NCI-H82 (cell line): ENCODE measurements at places on chromosomes 1 and 21.

GRCh38 chr1:63817152-63817667 is 43.4 kb downstream of the ROR1 start:
- no peak for DNase-seq

DNA sequence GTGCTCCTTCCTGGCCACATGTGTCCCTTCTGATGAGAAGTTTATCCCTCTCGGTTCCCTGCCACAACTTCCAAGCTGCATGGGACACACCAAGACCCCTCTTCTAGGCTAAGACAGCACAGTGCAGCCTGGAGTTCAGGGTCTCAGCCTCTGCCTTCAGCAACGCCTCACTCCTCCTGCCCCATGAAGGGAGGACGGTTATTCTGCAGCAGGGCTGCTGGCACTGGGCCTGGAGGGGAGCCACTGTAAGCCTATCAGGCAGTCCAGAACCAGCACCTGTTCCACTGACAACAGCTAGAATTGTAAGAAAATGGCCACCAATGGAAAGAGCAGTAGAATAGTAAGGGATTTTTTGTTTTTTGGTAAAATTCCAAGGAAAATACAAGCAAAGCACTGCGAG is 72.3 kb downstream of the GALNT2 start:
- no peak for DNase-seq

- DNase-seq, result no peak
Observed at GRCh38 chr1:183757061-183757460, 47.9 kb upstream of the RGL1 start.

DNA sequence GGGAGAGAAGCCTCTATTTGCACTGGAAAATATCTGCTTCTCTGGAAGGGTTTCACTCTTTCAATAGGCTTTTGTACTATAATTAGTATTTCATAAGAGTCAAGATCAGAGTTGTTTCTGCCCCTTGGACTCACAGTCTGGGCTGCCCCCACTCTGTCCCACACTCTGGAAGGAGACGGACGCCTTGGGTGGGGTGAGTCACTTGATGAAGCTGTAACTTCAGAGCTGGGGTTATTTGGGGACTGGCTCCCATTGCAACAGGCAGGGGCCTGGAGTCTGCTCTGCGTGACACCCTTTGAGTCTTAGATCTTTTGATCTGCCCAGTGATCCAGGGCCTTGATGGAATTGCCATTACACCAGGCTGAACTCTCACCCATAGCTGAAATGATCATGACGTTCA is 4.0 kb upstream of the KCNA10 start:
- no peak for DNase-seq

DNA sequence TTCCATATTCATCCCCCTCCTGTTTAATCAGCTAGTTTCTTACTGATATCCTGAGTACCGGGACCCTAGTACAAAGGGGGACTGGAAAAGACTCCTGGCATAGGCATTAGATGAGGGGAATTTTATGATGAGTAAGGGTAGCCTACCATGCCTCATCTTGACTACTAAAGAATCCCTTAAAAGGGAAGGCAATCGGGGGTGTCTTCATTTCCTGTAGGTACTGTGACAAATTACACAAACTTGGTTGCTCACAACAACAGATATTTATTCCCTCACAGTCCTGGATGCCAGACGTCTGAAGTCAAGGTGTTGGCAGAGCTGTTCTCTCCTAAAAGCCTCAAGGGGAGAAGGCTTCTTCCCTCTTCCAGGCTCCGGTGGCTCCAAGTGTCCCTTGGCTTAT is 28.9 kb upstream of the RUNX1 start:
- no peak for DNase-seq

DNA sequence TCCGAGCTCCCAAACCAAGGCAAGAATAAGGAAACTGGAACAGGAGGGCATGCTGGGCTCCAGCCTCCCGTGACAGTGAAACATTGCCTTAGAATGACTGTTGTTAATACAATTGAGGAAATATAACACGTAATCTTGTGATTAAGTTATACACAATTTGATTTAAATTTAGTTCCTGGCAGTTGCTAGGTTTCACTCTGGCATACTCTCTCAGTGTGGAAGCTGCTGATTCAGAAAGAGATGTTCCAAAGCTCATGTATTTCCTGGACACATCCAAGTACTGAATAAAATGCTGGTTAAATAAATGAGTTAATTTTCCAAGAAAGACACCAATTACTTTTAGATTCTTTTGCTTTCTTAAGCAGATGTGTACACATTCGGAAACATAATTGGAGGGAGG is 176.1 kb downstream of the GRIK1 start:
- DNase-seq, result no peak

GRCh38 chr1:178651742-178652141 is 73.3 kb upstream of the RALGPS2 start:
- peak; percentile 99 for DNase-seq

- DNase-seq, result no peak
Observed at GRCh38 chr21:41322496-41323382, 6.1 kb downstream of the FAM3B start.

- DNase-seq, result no peak
Observed at GRCh38 chr1:71044833-71045232, 2.8 kb downstream of the PTGER3 start.

- no peak for DNase-seq
Observed at GRCh38 chr1:55559161-55559611, 344.0 kb upstream of the USP24 start.

DNA sequence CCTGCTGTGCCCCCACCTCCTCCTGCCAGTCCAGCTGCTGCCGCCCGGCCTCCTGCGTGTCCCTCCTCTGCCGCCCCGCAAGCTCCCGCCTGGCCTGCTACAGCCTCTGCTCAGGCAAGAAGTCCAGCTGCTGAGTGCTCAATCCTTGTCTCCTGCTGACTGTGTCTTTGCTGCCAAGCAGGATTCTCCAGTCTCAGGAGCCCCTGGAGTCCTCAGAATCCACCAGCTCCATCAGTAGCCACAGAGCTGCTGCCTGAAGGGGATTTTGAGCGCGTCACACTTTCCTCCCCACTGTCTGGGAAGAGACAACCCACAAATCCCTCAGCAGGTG is 973 bp downstream of the KRTAP10-11 start:
- no peak for DNase-seq

DNA sequence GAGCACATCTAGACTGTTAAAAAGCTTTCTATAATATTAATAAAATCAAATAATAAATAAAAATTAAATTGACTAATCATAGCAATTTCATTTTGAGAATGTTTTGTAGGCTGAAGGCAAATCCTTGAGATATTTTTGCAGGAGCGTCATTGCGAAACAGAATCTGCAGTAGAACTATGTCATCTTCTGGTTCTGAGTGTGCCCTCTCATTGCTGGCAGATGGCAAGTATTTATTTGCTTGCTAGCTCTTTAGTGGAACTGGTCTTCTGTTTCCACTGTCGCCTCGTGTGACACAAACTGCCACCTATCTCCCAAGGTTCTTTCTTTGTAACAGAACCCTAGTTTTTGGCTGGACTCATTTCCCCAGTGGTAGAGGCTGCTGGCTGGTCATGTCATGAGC is 19.0 kb upstream of the IRF2BP2 start:
- DNase-seq, result no peak

GRCh38 chr1:25810341-25811299 is 9.1 kb upstream of the MTFR1L start:
- DNase-seq, result peak; percentile 75

DNA sequence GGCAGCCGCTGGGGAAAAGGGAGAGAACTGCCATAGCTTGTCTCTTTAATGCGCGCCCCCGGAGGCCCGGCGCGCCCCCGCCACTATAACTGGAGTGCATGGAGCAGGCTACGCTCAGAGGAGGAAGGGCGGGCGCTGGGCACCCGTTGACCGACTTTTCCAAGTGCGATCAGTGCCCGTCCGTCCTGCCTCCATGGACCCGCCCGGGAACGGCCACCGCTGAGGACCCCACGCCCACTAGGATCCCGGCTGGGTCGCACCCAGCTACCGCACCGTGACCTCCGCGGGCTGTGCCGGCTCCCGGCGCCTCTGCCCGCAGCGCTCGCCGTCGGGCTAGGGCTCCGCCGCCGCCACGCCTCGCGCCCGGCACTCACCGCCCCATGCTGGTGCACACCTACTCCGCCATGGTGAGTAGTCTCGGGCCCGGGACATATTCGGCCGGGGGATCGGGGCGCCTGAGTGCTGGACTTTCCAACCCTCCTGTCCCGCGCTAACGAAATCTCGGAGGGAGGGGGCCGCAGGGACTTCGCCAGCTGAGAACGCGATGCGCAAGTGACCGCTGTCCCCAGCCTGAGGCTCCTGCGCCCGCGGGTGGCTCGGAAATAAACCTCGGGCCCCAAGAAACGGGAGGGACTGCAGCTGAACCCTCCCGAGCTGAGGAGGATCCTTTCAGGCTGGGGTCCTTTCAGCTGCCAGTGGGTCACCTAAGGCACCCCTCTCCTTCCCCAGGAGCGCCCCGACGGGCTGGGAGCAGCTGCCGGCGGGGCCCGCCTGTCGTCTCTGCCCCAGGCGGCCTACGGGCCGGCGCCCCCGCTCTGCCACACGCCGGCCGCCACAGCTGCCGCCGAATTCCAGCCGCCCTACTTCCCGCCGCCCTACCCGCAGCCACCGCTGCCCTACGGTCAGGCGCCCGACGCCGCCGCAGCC is at the start of gene TFAP2E:
TSS of gene TFAP2E (plus strand) at position 117 of the 927 bp plus-strand sequence. CDS start at position 381, 264 bp downstream.
- peak; percentile 67 for DNase-seq

GRCh38 chr1:206931709-206932108 is 10.0 kb upstream of the FCMR start:
- no peak for DNase-seq

- no peak for DNase-seq
Observed at GRCh38 chr1:161730050-161730564, 8.8 kb downstream of the FCRLB start.

- peak; percentile 14 for DNase-seq
Observed at GRCh38 chr1:155379631-155380090, 59.0 kb downstream of the RUSC1 start.

GRCh38 chr1:31532173-31532572 is 44.1 kb upstream of the TINAGL1 start:
- no peak for DNase-seq

DNA sequence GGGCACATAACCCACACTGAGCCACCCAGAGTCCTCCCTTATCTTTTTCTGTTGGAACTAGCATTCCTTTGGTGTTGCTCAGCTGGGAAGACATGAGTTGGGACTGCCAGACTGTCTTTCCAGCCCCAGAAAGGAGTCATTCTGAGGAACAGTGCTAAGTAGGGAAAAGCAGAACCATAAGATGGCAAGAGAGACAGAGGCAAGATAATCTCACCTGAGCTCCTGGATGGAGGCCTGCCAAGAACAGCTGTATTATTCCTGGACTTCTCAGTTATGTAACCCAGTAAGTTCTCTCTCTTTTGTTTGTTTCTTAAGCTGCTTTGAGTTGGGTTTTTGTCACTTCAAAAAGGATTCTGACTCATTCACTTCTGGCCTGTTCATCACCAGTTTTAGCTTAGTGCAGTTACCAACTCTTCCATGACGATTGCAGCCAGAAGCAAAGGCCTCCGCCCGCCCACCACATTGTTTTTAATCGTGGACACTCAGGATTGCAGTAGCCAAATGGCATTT is 134.4 kb downstream of the OMA1 start:
- DNase-seq, result peak; percentile 16

GRCh38 chr21:25002676-25003075 is 604.6 kb downstream of the MRPL39 start:
- no peak for DNase-seq

DNA sequence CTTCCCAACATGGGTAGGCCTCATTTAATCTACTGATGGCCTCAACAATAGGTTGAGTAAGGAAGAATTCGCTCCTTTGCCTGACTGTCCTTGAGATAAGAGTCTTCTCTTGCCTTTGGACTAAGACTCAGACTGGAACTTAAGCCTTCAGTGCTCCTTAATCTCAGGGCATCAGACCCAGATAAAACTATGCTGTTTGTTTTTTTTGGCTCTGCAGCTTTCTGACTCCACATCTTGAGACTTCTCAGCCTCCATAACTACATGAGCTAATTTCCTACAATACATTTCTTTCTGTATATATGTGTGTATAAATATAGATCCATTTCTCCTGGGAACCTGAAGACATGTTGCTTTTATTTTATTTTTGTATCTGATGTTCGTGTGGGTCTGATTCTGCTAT is 1470.7 kb upstream of the PRMT6 start:
- DNase-seq, result no peak

- DNase-seq, result no peak
Observed at GRCh38 chr1:241997401-241997998, 1.4 kb downstream of the MAP1LC3C start.

DNA sequence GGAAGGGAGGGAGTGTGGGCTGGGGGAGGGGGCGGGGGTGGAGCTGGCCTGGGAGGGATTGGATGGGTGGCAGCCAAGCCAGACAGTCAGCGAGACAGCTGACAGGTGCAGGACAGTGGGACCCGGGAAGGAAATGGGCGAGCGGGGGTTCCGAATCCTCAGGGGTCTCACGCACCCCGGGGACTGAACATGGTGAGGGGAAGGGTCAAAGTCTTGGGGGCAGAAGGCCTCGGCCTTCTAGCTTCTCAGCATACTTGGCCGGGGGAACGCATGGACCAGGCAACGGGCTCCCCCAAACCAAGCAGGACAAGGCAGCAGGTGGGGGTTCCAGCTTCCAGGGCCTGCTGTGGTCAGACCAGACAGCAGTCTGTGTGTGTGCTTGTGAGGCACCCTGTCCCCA is 23.1 kb downstream of the CASZ1 start:
- DNase-seq, result no peak

GRCh38 chr1:33025180-33025569 is 11.5 kb downstream of the AK2 start:
- DNase-seq, result no peak

GRCh38 chr1:76547916-76548315 is 319.4 kb upstream of the ST6GALNAC5 start:
- DNase-seq, result peak; percentile 13

DNA sequence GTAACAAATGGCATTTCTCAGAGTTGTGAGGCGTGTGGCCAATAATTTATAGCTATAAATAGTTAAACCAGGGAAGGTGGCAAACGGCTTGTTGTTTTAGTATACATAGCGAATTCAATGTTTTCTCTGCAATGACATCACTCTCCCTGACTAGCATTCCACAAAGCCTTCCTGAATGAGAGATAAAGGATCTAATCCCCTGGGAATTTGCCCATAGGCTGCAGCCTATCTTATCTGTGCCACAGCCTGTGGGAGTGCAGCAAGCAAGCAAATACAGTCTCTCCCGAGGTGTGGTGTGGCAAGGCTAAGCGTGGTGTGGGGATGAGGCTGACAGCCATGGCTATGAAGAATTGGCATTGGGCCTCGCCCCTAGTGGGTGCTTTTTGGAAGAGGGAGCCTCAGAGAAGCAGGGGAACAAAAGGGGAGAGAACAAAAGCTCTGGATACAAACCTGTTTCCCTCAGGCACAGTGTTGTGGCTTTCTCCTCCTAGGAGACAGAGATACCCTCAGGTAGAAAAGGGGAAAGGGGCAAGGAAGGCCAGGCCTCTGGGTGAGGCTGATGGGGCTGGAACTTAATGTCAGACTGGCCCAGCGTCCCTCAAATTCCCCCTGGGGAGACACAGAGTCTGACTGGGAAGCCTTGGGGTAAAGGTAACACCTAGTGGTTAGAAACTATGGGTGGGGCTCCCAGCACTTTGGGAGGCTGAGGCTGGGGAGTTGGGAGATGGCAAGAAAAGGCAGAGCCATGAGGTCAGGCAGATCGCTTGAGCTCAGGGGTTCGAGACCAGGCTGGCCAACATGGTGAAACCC is 8.9 kb downstream of the TAGLN2 start:
- peak; percentile 88 for DNase-seq

GRCh38 chr1:15452216-15452615 is 4.3 kb upstream of the CELA2A start:
- no peak for DNase-seq

- peak; percentile 42 for DNase-seq
Observed at GRCh38 chr1:182845379-182845778, 6.2 kb downstream of the DHX9 start.

- no peak for DNase-seq
Observed at GRCh38 chr1:76252431-76252830, 177.9 kb downstream of the ST6GALNAC3 start.

GRCh38 chr1:27503844-27504587 is 14.0 kb upstream of the WASF2 start:
- DNase-seq, result no peak
